Heart right ventricle (tissue), 16 donors: ENCODE measurements at places on chromosomes 1 and 21. TPM values are rescaled to one million over a fixed set of nuclear protein-coding genes. Genes with fewer than 3 reads are reported as not detected.

DNA sequence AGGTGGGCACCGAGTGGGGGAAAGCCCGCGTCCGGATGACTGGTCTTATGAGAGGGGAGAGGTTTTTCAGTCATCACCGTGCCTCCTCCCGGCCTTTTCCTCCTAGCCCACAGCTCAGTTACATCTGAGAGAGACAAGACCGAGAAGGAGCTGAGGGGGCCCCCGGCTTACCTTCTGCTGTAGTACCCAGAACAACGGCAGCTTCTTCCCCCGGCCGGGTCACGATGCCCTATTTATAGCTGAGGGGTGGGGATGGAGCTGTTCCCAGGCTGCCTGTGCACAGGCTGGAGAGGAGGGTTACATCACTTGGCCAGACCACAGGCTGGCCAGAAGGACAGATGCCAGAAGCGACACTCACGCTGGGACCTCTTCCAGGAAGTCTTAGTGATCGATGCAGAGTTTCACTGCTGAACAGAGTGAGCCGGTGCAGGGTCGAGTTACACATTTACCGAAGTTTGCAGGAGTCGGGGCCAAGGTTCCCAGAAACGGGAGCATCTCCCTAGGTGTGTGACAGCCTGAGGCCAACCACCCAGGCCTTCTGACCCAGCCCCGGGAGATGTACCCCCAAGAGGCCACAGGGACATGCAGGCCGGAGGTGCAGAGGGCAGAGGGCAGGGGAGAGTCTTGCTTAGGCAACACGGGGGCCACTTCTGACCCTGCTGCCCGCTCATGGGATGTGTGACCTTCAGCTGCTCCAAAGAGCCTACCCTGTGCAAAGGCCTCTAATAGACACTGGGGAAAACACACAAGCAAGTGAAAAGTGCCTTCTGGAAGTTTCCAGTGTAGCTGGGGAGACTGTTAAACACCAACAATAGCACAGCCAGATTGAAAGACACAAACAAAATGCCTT is at the start of gene AGT:
TSS of gene AGT (minus strand) at position 208 of the 850 bp plus-strand sequence. CDS start 3,299 bp downstream, outside the sequence.
- no peaks in the 10 kb centered on the region for H3K36me3 ChIP-seq
- no peaks in the 10 kb centered on the region for H3K27me3 ChIP-seq
- peaks cover 33% of the 10 kb centered on the region for H3K4me1 ChIP-seq
- peak within 1 kb of the TSS; percentile 89 for H3K27ac ChIP-seq
- DNase-seq: peak; percentile 84

TENT5C gene
- total RNA-seq: 3.1 TPM

DNA sequence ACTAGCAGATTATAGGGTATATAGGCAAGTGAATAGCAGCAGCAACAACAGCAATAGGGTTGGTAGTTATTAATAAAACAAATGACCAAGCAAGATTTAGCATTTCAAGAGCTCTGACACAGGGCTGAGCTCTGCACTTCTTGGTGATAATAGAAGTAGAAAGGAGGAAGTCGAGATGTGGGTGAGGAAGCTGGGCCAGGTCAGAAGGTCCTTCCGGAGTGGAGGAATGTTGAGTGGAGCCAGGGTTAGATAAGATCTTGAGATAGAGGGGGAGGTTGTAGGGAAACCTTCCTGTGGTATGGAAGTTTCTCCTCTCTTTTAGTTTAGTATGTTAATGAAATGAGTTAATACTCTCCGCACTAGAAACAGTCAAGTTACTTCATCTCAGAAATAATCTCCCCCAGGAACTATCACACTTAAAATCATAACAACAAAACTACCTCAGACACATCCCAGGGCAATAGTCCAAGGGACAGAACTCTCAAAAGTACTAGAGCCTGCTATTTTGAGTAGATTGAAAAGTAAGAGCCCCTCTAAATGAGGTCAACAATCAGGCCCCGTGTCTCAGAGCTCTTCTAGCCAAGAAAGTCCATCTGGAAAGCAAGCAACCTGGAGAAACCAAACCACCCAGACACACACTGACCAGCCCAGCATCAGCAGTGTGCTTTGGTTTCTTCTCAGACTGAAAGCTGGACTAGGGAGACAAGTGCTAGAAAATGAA is 45.4 kb upstream of the ATP1B1 start:
- no peaks in the 10 kb centered on the region for H3K27me3 ChIP-seq
- H3K36me3 ChIP-seq: no peaks in the 10 kb centered on the region
- DNase-seq: peak; percentile 15
- H3K27ac ChIP-seq: no peak overlapping the region
- peaks cover 12% of the 10 kb centered on the region for H3K4me1 ChIP-seq

DNA sequence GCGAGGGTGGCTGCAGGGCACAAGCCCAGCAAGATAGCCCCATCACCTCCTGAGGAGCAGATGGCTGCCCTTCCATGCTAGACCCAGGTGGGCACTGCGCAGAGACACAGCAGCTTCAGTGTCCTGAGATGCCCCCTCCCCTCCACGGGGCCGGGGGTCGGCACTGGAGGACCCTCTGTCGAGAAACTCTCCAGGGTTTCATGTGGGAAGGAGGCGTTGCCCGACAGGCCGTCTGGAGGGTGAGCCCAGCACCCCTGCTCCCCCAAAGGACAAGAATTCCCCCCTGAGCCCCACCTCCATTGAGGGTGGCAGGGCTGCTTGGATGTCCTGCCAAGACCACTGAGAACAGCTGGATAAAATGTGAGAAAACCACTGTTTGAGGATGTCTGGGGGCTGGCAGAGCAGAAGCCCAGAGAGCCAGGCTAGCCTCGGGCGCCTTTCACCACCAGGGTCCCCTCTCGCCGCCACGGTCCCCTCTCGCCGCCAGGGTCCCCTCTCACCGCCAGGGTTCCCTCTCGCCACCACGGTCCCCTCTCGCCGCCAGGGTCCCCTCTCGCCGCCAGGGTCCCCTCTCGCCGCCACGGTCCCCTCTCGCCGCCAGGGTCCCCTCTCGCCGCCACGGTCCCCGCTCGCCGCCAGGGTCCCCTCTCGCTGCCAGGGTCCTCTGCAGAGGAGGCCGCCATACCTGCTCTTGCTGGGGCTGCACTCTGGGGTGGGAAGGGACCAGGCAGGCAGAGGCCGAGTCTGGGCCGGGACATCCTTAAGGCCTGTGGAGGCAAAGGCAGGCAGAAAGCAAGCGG is 44.2 kb downstream of the SLC19A1 start:
- no peak overlapping the region for H3K27ac ChIP-seq
- no peak overlapping the region for H3K4me3 ChIP-seq
- H3K27me3 ChIP-seq: no peaks in the 10 kb centered on the region
- no peak for DNase-seq
- no peaks in the 10 kb centered on the region for H3K4me1 ChIP-seq

SLC2A5 gene
- 7.0 TPM for total RNA-seq

- no peak overlapping the region for H3K27ac ChIP-seq
- H3K36me3 ChIP-seq: no peaks in the 10 kb centered on the region
These were observed 343.2 kb downstream of the OLFM3 start for GRCh38 chr1:101653482-101653946.

NFYC gene
- total RNA-seq: 70.5 TPM

- H3K36me3 ChIP-seq: no peaks in the 10 kb centered on the region
- peaks cover 73% of the 10 kb centered on the region for H3K4me1 ChIP-seq
- H3K4me3 ChIP-seq: no peak overlapping the region
- no peak for DNase-seq
- peak overlapping the region; percentile 77 for H3K27ac ChIP-seq
These were observed 94.2 kb upstream of the IPO9 start for GRCh38 chr1:201734786-201735185.

GRCh38 chr1:64933296-64934070 is 32.9 kb downstream of the JAK1 start:
- H3K4me3 ChIP-seq: no peak overlapping the region
- peak overlapping the region; percentile 68 for H3K27ac ChIP-seq
- no peak for DNase-seq
- H3K36me3 ChIP-seq: no peaks in the 10 kb centered on the region
- peaks cover 64% of the 10 kb centered on the region for H3K4me1 ChIP-seq

- H3K36me3 ChIP-seq: no peaks in the 10 kb centered on the region
- H3K4me3 ChIP-seq: no peak overlapping the region
- H3K4me1 ChIP-seq: no peaks in the 10 kb centered on the region
These were observed 140.8 kb downstream of the LMX1A start for GRCh38 chr1:165215676-165216075.

- DNase-seq: no peak
- H3K4me3 ChIP-seq: no peak overlapping the region
- H3K36me3 ChIP-seq: no peaks in the 10 kb centered on the region
- no peaks in the 10 kb centered on the region for H3K4me1 ChIP-seq
- H3K27ac ChIP-seq: no peak overlapping the region
- peaks cover 8% of the 10 kb centered on the region for H3K27me3 ChIP-seq
These were observed 159.3 kb upstream of the LMO4 start for GRCh38 chr1:87169263-87169910.

DNA sequence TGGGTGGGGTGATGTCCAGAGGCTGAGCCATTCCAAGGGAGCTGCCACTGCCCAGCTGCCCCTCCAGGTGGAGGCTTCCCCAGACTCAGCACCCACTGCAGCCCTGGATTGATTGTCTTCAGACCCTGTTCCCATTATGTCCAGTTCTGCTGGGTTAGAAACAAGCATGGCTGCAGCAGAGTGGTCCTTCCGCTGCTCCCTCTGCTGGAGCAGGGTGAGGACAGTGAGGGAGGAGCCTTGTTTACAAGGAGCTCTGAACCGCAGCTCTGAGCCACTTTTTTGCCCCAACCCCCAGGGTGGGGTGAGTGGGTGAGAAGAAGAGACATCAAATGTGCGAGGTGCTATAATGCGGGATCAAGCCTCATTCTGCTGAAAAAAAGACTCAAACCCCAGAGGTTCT is 2.3 kb downstream of the TNNT2 start:
- peak overlapping the region; percentile 80 for H3K27ac ChIP-seq
- H3K36me3 ChIP-seq: no peaks in the 10 kb centered on the region
- no peak for DNase-seq
- peaks cover 36% of the 10 kb centered on the region for H3K4me1 ChIP-seq
- H3K4me3 ChIP-seq: peak overlapping the region; percentile 40
- H3K27me3 ChIP-seq: no peaks in the 10 kb centered on the region

AIRE gene
- 0.05 TPM for total RNA-seq

DNA sequence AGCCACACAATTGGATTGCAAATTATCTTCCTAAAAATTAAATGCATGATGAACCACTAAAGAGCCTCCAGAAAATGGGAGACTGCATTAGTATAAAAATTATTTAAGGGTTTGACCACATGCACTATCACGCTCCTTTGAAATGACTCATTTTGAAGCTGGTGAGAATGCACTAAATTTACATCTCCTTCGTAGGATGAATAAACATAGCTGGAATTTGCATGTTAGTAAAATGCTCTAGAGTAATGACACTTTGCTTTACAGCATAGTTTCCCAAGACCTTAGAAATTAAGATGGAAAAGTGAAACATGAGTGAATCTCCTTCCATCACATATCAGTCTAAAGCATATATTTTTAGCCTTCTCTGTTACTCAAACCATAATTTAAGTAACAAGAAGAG is 2.4 kb downstream of the PLPPR4 start:
- H3K27me3 ChIP-seq: peaks cover 15% of the 10 kb centered on the region
- H3K4me3 ChIP-seq: no peak overlapping the region
- no peak for DNase-seq
- H3K4me1 ChIP-seq: peaks cover 9% of the 10 kb centered on the region
- H3K27ac ChIP-seq: no peak overlapping the region
- H3K36me3 ChIP-seq: no peaks in the 10 kb centered on the region
